ENCODE measurements at places on chromosomes 6 and 20.

DNA sequence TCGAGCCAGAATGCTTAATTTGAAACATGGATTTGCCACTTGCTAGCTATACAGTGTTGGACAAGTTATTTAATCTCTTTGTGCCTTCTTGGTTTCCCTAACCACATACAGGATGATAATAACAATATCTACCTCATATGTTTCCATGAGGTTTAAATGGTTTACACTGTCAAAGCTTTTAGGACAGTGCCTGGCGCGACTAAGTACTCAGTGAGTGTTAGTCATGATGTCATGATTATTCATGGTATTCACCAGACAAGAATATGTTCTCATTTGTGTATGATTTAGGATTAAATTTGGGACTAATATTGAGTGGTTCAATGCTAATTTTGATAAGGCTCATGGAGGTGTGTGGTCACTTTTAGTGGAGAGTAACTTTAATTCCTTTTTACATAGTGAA is 167.4 kb downstream of the EYA4 start:
- DNase-seq = no peak

- DNase-seq = no peak
These were observed 15.5 kb upstream of the NNAT start for GRCh38 chr20:37505263-37506151.

- no peak for DNase-seq
These were observed 211.5 kb downstream of the SOX4 start for GRCh38 chr6:21804941-21805610.

DNA sequence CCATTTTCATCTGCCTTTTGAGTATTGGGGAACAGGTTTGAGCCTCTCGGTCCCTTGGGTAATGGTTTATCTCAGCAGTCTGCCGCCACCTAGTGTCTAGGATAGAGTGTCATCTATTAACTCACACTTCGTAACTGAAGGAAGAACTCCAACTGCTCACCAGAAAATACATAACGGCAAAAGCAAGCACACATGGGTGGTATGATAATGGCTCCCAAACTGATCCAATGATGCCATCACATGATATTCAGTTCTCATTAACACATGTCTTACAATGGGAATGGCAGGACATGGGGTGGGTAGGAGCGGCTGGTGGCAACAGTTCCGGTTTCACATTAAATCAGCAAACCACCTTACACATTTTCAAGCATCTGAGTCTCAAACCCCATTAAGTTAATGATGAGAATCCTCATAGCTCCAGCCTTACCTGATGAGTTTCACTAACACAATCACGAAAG is 110.7 kb upstream of the PHACTR1 start:
- DNase-seq = peak; percentile 3

- DNase-seq = no peak
These were observed 437.7 kb downstream of the COL12A1 start for GRCh38 chr6:74768120-74768519.

- no peak for DNase-seq
These were observed 174.4 kb downstream of the SYNE1 start for GRCh38 chr6:152462716-152463115.

- no peak for DNase-seq
These were observed 7.4 kb downstream of the CEP85L start for GRCh38 chr6:118644007-118644406.

DNA sequence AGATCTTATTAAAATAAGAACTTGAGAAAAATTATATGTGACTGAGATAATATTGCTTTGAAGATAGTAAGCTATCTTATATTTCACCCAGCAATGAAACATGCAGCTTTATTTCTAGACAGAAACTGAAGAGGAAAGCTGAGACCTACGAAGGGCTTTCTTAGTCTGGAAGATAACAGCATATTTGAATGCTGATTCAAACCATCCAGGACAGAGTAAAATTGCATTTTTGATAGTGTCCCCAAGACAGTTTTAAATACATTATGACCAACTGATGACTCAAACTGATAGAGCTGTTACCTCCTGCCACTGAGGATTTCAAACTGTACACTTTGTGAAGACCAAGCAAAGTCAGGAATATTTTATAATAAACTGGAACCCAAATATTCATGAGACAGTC is 409.6 kb downstream of the GRIK2 start:
- no peak for DNase-seq

GRCh38 chr6:44651604-44652003 is 264.1 kb downstream of the CDC5L start:
- DNase-seq = no peak

All from stimulated activated CD4-positive, alpha-beta T cell treated with anti-CD3 and anti-CD28 coated beads, Interleukin-1b, Interleukin-23, amount 100 ng/mL, for 4 hours (primary cell).